Kidney (tissue), 22 donors: ENCODE measurements at places on chromosomes 1 and 21. TPM values are rescaled to one million over a fixed set of nuclear protein-coding genes. Genes with fewer than 3 reads are reported as not detected.

- peak; percentile 72 for DNase-seq
Measured at GRCh38 chr1:95233319-95233736, 682 bp upstream of the RWDD3 start.

The C1orf87 gene
- 0.38 TPM for total RNA-seq

GRCh38 chr1:22670352-22670975, 17.4 kb downstream of the C1QB start:
- DNase-seq, result no peak

The TMEM52 gene
- total RNA-seq, result 0.50 TPM

GRCh38 chr1:220921498-220921897, 42.3 kb downstream of the HLX start:
- DNase-seq, result no peak

DNA sequence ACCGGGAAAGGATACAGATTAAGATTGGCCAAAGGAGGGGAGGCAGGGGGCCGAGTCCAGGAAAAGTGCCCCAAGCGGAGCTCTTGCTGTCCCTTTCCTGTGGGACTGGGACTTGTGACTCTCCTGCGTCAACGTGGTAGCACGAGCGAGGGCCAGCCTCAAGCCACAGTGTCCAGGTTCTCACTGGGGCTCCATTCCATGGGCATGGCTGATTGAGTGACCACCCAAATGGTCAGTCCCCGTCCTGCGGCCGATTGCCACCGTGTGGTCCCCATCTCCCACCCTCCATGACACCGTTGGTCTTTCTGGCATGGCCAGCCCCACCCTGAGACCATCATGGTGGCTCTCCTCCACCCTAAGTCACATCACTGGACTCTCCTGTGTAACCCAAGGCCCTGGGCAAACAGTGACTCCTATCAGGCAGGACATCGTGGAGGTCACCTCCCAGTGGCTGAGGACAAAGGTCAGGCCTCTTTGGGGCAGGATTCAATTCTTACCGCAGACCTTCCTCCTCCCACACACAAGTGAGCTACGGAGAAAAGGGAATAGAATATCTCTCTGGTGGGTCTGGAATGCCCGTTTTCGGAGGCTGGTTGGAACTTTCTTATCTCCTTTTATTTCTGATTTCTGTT, 8.9 kb upstream of the C1orf174 start:
- no peak for DNase-seq

DNA sequence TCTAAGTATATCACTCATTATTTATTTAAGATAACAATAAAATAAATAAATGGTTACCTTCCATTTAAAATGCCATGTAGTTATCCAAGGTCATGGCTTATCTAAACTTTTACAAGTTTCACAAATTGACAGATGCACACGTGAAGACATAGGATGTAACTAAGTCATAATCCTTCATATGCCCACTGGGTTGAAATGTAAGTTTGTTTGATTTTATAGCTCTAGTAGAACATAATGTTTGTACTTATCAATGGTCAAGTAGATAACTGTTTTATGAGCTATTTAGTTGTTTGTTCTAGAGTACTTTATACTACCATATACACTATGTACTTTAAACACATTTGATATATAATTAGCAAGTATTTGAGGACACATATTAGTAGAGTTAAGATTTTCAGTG, 43.0 kb downstream of the ITGB3BP start:
- DNase-seq, result no peak

The SGIP1 gene
- total RNA-seq, result 11.2 TPM

DNA sequence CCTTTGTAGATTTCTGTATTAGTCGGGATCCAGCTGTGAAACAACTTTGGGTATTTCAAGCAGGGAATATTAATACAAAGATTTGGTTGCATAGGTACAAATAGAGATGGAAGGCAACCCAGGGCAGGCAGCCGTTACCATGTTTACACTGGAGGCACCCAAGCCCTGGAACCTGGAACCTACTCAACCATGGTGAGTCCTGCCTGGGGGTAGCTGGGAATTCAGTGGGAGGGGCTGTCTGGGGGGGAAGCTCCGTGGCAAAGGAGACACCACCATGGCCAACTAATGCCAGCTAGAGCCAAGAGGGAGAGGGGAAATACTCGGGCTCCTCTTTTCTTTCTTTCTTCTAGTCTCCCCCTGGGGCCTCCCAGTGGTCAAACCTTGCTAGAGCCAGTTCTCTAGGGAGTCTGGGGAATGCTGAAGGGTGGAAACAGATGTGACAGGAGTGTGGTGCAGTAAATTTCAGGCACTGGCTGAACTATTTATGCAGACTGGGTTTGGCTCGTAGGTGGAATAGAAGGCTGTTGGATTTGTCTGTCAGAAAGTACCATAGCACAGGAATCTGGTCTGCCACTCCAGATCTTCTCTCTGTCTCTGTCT, 91.9 kb upstream of the CACNA1E start:
- peak; percentile 33 for DNase-seq

The AMY1C gene
- total RNA-seq, result not detected

- DNase-seq, result no peak
Measured at GRCh38 chr21:34612056-34612455, 2.9 kb downstream of the RCAN1 start.

- DNase-seq, result no peak
Measured at GRCh38 chr1:211915924-211916323, 85.4 kb upstream of the LPGAT1 start.

The C1orf185 gene
- total RNA-seq, result not detected

The BSND gene
- total RNA-seq, result 1.4 TPM

The GPR52 gene
- total RNA-seq, result 2.7 TPM

The MLLT11 gene
- total RNA-seq, result 1.4 TPM

DNA sequence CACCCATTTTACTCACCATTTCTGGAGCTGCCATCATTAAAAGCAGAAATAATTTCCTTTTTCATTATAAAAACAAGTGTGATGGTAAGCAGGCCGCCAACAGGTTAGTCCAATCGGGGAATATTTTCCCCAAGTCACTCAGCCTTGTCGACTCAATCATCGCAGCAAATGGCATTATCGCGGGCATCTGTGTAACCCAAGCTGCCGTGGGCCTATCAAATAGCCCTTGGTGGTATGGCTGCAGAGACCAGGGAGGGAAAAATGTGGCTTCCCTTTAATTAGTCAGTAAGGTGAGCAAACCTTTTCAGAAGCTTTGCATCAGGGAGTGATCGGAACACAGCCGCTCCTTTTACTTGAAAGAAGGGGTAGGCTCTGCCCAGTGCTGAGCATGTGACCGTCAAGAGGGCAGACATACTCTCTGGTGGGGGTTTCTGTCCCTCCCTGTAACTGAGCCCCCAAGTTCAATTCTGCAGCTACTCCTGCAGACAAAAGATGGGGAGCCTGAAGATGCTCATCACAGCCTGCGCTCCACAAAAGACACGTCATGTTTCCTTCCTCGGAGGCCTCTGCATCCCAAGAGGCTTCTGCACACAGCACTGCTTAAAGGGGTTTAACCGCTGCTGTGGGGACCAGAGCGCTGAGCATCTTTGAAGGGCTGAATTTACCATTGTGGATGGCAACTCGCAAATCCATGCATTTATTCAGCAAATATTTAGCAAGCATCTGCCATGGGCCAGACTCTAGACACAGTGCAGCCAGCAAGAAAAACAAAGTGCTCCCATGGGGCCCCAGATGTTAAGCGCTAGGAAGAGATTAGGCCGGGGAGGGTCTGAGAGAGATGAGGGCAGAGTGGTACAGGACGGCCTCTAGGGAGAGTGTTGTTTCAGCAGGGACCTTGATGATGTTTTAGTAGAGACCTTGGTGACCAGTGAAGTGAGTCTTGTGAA, 1.2 kb upstream of the TMPRSS3 start:
- no peak for DNase-seq

The RGS16 gene
- total RNA-seq, result 4.2 TPM

DNA sequence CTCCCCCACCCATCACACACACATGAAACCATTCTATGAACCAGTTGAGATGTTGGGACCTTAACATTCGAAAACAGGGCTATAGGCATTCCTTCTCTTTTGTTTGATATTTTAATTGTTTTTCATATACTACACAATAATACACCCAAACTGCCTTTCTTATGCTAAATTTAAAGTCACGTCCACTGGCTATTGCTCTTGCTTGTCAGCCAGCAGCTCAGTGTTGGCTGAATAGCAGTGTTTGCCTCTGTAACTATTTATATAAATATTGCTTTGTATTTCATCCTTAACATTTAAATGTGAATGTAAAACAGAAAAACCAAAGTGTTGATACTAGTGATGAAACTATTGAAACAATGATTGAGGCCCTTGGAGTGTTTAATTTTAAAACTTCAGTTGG, 234.4 kb upstream of the KCNK2 start:
- peak; percentile 9 for DNase-seq

The MX2 gene
- total RNA-seq, result 11.7 TPM

The HSF2BP gene
- total RNA-seq, result 0.60 TPM

- peak; percentile 6 for DNase-seq
Measured at GRCh38 chr1:226274138-226274537, 34.8 kb downstream of the LIN9 start.

- DNase-seq, result no peak
Measured at GRCh38 chr1:199743227-199743626, 284.3 kb upstream of the NR5A2 start.

GRCh38 chr1:81237473-81238089, 563.2 kb upstream of the ADGRL2 start:
- DNase-seq, result no peak

DNA sequence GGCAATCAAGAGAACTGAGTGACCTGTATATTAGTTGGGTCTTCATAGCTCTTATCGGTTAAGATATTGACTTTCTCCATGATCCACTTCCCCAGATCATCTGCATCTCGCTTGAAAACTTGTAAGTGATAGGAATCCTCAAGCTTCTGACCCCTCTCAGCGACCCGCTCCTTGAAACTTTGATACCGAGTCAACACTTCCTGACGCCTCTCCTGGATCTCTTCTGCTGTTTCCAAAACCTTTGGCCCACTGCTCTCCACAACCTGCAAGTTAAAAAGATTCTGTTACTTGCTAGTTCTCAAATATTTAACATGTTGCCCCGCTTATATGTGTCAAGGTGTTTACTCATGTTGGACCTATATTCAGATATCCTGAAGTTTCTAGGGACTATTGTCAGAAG, 1.4 kb downstream of the SPTA1 start:
- no peak for DNase-seq

DNA sequence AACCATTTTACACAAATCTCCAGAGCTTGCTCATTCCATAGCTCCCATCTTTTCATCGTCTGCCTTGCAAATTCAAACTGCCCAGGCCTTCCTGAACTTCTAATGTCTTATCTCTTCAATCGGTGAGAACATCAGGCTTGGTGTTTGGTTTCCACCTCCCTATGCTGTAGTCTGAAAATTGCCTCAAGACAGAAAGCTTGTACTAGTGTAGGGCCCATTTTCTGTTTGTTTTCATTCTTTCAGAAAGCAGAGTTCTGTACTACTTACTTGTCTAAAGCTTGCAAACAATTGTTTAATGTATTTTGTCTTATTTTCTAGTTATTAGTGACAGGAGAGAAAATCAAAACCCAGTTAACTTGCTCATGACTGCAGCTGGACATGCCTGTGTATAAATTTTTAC, 16.8 kb downstream of the HOOK1 start:
- DNase-seq, result no peak

DNA sequence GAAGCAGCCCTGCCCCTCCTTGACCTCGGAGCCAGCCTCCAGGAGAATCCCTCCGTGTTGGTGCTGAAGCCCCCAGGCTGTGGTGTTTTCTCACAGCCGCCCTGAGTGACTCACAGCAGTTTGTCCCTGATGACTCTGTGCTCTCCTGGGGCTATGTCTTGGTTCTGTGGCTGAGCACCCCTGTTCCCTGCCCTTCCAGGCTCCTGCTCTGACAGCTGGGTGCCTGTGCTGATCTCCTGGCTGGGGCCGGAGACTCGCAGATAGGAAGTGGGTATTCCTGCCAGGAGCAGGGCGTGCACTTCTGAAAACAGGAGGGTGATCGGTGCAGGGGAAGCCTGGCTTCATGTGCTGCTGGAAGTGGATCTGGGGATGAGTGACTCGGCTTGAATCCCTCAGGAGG, 34.5 kb downstream of the POFUT2 start:
- DNase-seq, result no peak

- DNase-seq, result no peak
Measured at GRCh38 chr1:211198880-211199279, 60.3 kb upstream of the RCOR3 start.

The AMPD1 gene
- 1.5 TPM for total RNA-seq

The CLDN17 gene
- not detected for total RNA-seq

- no peak for DNase-seq
Measured at GRCh38 chr1:206708058-206708457, 23.4 kb downstream of the MAPKAPK2 start.

- DNase-seq, result no peak
Measured at GRCh38 chr21:44923480-44924084, 2.9 kb upstream of the ITGB2 start.

DNA sequence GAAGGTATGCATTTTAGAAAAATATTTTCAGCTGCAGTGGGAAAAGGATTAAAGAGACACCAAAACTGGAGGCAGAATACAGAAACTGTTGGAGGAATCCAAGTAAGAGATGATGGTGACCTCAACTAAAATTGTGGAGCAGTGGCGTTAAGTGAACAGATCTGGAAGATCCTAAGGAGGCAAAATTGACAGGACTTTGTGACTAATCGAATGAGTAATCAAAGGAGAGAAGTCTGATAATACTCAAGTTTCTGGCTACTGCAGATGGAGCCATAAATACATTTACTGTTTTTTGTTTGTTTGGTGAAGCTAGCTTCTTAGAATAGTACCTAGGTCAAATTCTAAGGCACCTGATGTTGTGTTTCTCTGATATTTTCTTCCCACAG, 3.1 kb downstream of the CTBS start:
- no peak for DNase-seq

DNA sequence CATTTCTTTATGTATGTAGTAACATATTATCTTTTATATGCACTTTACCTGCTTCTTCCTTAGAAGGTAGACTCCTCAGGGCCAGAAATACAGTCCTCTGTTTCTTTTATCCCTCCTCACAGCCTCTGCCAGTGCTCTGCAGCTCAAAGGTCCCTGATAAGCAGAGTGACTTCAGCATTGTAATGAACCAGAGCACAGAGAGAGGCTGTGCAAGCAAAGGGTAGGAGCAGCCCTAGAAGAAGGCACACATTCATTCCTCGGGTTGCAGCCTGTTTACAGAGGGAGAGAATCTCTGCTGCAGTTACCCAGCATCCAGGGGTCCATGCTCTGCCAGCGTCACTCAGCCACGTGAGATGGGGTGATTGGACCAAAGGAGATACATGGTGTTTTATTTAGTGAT, 101.1 kb downstream of the RHOU start:
- no peak for DNase-seq

DNA sequence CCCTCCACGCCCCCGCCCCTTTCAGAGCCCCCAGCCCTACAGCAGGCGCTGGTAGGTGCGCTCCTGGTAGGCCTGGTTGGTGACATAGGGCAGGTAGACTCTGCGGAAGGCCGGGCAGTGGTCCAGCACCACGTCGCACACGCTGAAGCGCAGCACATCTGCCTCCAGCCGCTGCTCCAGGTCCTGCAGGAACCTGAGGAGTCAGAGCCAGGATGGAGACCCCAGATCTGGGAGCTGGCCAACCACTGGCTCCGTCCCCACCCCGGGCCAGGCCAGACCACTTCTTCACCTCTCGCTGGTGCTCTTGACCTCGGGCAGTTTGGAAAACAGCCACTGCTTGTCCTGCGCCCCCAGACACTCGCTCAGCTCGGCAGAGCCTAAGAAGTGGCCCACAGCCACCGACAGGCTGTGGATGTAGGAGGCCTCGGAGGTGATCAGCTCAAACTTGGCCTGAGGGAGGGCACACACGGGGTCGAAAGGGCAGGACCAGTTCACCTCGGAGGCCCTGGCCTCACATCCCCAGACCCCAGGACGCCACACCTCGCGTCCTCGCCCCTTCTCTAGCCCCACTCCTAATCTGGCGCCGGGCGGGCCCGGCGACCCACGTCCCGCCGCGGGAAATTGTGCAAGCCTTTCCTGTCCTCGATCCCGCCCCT, 6.4 kb downstream of the ARHGEF19 start:
- no peak for DNase-seq

GRCh38 chr1:109479311-109479710, 4.4 kb upstream of the ATXN7L2 start:
- no peak for DNase-seq

The KIF21B gene
- 5.6 TPM for total RNA-seq
